NCI-H524 treated with DMSO at 0.1 percent for 48 hours (cell line): ENCODE measurements at places on chromosomes 1 and 21.

DNA sequence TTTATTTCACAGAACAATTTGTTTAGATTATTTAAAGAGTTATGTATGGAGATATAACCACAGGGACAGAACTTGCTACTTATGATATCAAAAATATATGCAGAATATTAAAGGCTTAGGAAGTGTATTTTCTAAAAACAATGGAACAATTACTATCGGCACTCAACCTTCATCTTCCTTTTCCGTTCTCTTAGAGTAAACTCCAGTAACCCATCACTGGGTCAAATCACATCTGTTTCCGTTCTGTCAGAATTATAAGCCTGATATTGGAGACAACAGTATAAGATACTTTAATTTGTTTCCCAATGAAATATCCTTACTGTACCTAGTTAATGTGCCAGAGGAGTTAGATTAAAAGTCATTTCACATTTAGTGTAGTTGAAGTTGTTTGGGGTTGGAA, 32.2 kb downstream of the DTL start:
- DNase-seq = no peak

- no peak for DNase-seq
Observed at GRCh38 chr1:222790115-222790514, 24.7 kb upstream of the DISP1 start.

DNA sequence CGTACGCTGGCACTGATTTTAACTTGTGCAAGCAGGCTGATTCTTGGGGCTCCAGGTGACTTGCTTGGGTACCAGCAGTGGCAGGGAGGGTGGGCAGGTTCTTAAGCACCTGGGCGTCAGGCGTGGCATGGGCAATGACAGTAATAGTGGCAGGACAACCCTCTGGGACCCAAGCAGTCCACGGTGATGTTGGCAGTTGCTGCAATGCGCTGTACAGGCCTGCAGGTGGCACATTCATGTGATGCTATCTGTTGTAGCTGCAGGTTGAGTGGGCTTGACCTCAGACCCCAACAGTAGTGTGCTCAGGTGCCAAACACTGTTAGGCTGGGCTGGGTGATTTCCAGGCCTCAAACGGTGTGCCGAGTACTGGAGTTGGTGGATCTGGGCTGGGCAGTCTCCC, 10.2 kb upstream of the OR10J4 start:
- no peak for DNase-seq

DNA sequence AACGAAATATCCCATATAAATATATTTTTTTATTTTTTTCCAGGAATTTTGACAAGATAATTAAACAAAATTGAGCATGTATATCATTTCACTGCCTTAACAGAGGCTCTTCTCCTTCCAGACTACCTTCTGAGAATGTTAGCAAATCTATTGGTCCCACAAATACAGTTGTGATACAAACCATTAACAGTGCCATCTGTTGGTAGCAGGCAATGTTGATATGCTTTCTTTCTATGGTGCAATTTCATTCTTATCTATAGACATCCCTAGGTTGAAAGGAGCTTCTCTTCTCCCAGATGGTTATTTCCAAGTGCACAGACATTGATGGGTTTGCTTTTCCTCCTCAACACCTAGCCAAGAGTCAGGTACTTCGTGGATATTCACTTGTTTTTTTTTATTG, 303.6 kb downstream of the USH2A start:
- DNase-seq = peak; percentile 15

GRCh38 chr1:32179193-32179442, 357 bp upstream of the TXLNA start:
- DNase-seq = no peak

GRCh38 chr1:197146101-197147095, at the start of gene ASPM:
ASPM (minus strand) TSS chr1:197146669; CDS start chr1:197146437, 232 bp downstream.
- peak; percentile 52 for DNase-seq

GRCh38 chr1:171213559-171214454, 28.7 kb downstream of the FMO2 start:
- DNase-seq = no peak

DNA sequence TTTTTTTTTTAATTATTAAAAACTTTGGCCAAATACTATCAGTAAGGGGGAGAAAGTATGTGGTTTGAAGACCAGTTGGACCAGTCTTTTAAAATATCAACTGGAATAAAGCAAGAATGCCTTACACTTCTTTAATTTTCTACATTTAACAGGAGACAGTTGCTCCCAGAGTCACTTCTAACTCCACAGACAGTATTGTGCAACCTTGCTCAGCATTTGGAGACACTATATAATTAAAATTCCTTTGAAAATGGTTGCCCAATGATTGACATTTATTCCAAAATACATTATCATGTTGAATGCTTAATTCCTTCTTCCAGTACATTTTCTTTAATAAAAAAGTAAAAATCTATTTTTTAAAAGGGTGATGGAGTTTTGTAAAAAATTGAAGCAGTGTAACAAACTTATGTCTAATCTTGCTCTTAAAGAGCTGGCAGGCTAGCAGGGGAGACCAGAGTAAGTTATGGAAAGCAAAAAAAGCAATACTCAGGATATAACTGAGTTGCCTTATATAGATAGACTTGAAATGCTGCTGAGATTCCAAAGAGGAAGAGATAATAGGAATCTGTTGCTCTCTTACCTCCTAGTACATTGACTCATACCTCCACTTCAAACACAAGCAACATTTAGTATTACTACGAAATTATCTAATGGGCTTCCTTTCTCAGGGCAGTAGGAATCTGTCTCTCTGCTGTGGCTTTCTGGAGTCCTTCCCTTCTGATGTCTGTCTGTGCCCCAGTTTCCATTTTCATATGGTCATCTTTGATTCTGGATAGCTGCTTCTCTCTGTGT, 69.7 kb upstream of the RGL1 start:
- no peak for DNase-seq

DNA sequence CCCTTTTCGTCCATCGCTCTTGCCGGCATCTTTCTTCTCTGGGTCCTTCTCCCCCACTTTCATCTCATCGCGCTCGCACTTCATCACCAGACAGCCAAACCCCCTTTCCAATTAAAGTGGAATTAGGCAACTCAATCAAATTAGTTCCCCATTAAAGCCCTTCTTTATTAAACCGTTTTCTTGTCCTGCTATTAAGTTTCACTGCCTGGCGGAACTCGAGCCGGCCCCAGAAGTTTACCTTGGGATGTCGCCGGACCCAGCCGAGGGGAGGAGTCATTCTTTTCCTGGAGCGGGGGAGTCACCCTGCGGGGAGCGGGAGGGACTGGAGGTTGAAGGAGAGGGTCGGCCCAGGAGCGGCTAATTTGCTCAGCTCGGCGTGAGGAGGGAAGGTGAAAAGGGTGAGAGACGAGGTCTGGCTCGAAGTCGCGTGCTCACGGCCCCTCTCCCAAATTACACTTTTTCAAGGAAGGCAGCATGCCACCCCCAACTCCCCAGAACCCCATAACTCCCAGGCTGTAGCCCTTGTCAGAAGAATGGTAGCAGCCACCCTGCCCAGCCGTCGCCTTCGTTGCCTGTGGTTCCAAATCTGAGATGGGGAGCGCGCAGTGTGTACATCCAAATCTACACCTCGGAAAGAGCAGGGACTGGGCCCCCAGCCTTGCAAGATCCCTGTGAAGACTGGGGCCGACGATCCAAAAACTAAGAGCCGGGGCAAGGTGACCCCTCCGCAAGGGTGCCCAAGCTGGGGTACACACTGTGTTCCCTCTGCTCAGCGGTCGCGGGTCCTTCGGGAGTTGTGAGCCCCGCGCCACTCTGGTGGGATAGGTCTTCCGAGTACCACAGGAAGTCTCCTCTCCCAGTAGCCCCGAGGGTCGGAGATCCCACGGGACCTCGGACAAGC, 6.4 kb downstream of the DMRTA2 start:
- DNase-seq = no peak

DNA sequence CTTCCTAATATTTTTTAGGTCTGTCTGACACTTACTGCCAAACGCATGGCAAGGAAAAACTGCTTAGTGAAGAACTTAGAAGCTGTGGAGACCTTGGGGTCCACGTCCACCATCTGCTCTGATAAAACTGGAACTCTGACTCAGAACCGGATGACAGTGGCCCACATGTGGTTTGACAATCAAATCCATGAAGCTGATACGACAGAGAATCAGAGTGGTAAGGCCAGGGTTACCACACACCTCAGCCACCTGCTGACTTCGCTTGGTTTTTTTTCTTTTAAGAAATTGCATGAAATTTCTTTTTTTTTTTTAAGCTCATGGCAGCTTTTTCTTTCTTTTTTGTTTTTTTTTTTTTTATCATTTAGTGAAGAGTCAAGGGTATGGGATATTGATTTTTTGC, 17.2 kb downstream of the ATP1A1 start:
- no peak for DNase-seq

- no peak for DNase-seq
Observed at GRCh38 chr1:86335916-86336315, 60.2 kb downstream of the ODF2L start.

- DNase-seq = no peak
Observed at GRCh38 chr21:35511696-35512162, 462.6 kb upstream of the RUNX1 start.

- DNase-seq = no peak
Observed at GRCh38 chr1:54800899-54801759, at the start of gene TTC22. TTC22 (minus strand) TSS chr1:54801323; CDS start chr1:54801163, 160 bp downstream.

GRCh38 chr1:180195401-180195800, 34.7 kb upstream of the LHX4 start:
- DNase-seq = no peak

GRCh38 chr1:19067182-19067911, 110.9 kb upstream of the IFFO2 start:
- no peak for DNase-seq

- DNase-seq = no peak
Observed at GRCh38 chr21:45338311-45339017, 50.8 kb upstream of the POFUT2 start.

DNA sequence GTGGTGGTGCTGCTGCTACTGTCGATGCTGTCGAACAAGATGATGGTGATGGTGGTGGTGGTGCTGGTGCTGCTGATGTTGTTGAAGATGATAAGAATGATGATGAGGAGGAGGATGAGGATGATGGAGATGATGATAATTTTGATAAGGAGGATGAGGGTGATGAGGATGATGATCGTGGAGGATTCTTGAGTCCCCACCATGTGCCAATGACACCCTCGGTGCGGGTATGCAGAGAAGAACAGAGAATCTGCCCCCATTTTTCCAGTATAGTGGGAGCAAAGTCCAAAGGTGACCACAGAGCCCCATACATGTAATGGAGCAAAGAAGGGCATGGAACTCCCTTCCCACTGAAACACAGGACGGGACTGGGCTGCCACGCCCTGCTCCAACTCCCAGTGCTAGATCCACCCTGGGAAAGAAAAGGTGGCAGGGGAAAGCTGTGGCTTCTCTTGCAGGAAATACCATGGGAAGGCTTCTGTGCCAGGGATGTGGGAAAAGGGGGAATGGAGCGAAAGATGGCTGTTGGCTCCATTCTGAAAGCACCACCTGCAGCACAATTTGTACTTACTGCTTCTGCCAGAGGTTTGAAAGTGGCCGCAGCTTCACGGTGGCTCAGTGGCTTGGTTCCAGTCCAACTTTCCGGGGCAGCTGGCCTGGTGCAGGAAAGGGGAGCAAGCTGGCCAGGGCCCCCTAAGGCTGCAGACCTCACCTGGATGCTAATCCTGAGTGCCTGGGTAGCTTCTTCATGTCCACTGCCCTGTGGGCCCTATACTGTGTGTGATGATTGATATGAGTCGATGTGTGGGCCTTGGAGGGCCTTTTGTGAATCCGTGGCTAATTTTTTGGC, 387.2 kb upstream of the VAMP3 start:
- no peak for DNase-seq

GRCh38 chr1:216057063-216057462, 366.2 kb downstream of the USH2A start:
- no peak for DNase-seq

DNA sequence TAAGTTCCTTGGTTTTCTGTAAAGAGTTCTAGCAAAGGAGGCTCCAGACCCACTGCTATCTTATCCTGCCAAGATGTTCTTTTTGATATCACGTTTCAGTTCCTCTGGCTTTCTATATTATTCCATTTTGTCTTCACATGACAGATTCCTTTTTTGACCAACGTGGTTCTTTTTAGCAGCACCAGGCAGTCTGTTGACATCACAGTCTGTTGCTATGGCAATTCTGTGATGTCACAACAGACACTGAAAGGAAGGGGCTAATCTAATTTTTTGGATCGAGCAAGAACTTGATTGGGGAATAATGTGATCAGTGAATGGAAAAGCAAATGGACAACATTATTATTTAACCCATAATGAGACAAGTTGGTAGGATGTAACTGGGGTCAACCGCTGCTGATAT, 64.5 kb upstream of the GOLT1A start:
- no peak for DNase-seq

GRCh38 chr21:14569868-14570267, 23.8 kb upstream of the SAMSN1 start:
- DNase-seq = no peak

DNA sequence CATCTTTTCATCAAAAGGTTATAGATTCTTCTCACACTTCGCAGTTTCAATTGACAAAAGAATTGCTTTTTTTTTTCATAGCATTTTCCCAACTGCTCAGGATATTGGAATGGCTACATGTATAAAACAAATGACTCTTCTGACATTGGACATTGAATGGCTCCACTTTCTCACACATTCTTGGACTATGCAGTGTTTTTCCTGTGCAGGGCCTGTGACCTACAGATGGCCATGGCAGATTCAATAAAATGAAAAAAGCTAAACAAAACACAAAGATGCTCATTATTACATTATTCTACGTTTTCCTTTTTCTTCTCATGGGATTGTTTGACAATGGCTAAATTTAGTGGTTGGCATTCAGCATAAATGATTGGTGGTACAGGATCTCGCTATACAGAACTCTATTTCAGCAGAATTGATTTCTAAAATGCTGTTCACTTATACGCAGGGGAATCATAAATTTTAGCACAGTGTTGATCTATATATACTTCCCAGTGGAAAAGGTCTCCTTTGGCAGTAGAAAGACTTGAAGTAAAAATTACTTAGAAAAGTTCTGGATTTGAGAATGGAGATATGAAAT, 115.6 kb upstream of the ADAMTS5 start:
- no peak for DNase-seq

- DNase-seq = no peak
Observed at GRCh38 chr1:184395937-184396480, 9.2 kb downstream of the C1orf21 start.

GRCh38 chr1:16180291-16180824, 24.5 kb upstream of the EPHA2 start:
- no peak for DNase-seq

- DNase-seq = no peak
Observed at GRCh38 chr1:83671586-83671985, 327.3 kb downstream of the TTLL7 start.

- DNase-seq = no peak
Observed at GRCh38 chr1:192958871-192959270, 100.3 kb downstream of the UCHL5 start.

DNA sequence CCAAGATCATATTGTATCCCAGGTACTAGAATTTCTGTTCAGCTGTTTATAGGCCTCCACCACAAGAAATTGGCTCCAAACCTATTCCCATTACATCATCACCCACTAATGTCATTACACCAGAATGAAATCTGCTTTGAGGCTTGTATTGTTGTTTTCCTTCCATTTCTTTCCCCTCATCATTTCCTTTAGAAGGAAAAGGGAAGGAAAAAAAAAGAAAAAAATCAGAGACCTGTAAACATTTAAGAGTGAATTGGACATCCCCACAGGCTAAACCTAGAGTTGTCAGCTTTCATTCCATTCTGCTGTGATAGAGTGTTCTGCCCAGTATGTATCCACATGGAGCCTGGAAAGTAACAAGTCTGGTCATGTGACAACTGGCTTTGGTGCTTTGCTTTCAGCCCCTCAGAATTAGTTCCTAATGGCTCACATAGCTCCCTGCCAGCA, 44.6 kb downstream of the NFYC start:
- DNase-seq = no peak
